ENCODE measurements at places on chromosomes 2 and 18.

GRCh38 chr2:156864325-156864724, 393.2 kb upstream of the GALNT5 start:
- DNase-seq: no peak

DNA sequence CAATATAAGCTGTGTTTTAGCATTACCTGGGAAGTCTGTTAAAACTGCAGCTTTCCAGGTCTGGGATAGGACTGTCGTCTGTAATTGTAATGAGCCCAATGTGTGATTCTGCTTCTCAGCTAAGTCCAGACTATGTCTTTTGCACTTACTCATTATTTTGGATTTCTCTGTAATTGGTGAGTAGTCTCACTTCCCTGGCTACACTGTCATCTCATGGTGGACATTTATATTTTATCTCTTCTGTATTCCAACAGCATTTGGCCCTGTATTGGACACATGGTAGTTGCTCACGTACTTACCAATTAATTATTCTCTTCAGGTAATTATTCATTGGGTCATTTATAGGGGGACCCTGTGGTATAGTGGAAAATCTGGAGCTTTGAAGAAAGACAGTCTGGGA, 28.0 kb downstream of the LHCGR start:
- DNase-seq: no peak

- no peak for DNase-seq
Observed at GRCh38 chr18:42447688-42448087, 492.7 kb downstream of the PIK3C3 start.

DNA sequence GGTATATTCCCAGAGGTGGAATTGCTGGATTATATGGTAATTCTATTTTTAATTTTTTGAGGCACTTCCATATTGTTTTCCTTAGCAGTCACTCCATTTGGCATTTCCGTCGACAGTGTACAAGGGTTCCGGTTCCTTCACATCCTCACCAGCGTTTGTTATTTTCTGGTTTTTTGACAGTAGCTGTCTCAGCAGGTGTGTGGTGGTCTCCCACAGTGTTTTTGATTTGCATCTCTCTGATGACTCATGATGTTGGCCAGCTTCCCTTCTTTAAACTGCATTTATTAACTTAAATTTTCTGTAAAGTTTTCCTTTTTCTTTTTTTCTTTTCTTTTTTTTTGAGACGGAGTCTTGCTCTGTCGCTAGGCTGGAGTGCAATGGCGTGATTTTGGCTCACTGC, 19.7 kb downstream of the SH3BP4 start:
- DNase-seq: no peak

DNA sequence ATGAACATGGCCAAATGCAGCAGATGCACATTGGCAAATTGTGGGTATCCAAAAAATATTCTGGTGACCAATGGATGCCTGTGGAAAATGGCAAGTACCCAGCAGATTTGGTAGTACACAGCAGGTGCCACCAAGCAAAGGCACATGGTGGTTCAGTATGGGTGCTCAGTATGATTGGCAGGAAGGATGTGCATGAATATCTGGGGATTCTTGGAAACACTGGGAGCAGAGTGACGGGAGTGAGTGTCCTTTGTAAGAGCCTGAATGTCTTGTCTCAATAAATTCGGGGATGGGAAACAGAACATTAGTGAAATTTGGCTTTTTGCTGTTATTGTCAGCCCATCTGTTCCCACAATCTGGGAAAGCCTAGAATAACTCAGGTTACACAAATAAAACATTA, 36.8 kb upstream of the ACADL start:
- no peak for DNase-seq

DNA sequence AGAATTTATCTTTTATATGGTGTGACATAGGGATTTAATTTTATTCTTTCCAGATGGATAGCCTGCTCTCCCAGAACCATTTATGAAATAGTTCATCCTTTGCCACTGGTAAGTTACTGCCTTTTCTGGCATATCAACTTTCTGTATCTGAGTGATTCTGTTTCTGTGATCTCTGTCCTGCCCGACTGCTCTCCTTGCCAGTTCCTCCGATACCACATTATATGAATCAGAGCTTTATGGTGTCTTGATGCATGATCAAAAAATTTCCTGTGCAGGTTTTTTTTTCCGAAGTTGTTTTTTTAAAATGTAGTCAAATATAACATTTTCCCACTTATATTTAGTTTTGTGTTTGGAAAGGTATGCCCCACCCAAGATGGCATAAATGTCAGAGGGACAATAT, 242.5 kb downstream of the CYP26B1 start:
- DNase-seq: no peak

Data from activated naive CD8-positive, alpha-beta T cell treated with anti-CD3 and anti-CD28 coated beads, Interleukin-2, amount 10 ng/mL, durations not matched to agents 7 days and 5 days (primary cell).